ENCODE measurements at places on chromosomes 1 and 21. TPM values are rescaled to one million over a fixed set of nuclear protein-coding genes. Genes with fewer than 3 reads are reported as not detected.

The SHISAL2A gene
- polyA plus RNA-seq, result not detected

The TMEM200B gene
- polyA plus RNA-seq, result 16.3 TPM

The CCDC30 gene
- 0.38 TPM for polyA plus RNA-seq

The AGMAT gene
- polyA plus RNA-seq, result 1.2 TPM

The RBP7 gene
- polyA plus RNA-seq, result 0.50 TPM

The DENND2D gene
- 3.9 TPM for polyA plus RNA-seq

The FNBP1L gene
- polyA plus RNA-seq, result 5.5 TPM

The BACE2 gene
- 38.5 TPM for polyA plus RNA-seq

The TACSTD2 gene
- polyA plus RNA-seq, result 0.18 TPM

The TSPEAR gene
- not detected for polyA plus RNA-seq

The PRAMEF14 gene
- not detected for polyA plus RNA-seq

The LCE1F gene
- polyA plus RNA-seq, result not detected

The PCP4L1 gene
- not detected for polyA plus RNA-seq

The RIMKLA gene
- polyA plus RNA-seq, result 0.01 TPM

The CCDC17 gene
- polyA plus RNA-seq, result 0.29 TPM

The LCE2C gene
- not detected for polyA plus RNA-seq

The TNFSF18 gene
- polyA plus RNA-seq, result 8.8 TPM

The OXCT2 gene
- polyA plus RNA-seq, result 0.53 TPM

GRCh38 chr1:247465796-247466195 is 7.9 kb upstream of the OR2B11 start:
- no peak for DNase-seq

- DNase-seq, result no peak
These were observed 883 bp downstream of the CHODL start for GRCh38 chr21:18245464-18245967.

GRCh38 chr1:25527226-25527846 is 16.1 kb upstream of the LDLRAP1 start:
- no peak for DNase-seq

- DNase-seq, result no peak
These were observed 8.8 kb upstream of the KLHL12 start for GRCh38 chr1:202935844-202936243.

DNA sequence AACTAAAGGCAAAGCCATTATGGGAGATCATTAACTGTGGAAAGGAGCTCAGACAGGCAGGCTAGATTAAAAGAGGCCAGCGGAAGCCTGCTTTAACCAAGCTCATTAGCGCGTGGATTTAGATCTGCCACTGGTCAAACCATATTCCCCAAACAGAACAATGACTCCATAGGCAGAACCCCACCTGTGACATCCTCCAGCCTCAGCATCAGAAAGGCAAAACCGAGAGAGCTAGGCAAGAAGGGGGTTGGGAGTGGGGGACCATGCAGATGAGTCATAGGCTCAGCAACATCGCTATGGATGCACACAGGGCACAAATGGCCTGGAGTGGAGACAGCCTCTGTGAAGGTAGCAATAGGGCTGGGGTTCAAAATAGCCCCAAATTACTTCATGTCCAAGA is 20.6 kb downstream of the MKNK1 start:
- no peak for DNase-seq

- no peak for DNase-seq
These were observed 23.7 kb downstream of the PSMG1 start for GRCh38 chr21:39159342-39160063.

DNA sequence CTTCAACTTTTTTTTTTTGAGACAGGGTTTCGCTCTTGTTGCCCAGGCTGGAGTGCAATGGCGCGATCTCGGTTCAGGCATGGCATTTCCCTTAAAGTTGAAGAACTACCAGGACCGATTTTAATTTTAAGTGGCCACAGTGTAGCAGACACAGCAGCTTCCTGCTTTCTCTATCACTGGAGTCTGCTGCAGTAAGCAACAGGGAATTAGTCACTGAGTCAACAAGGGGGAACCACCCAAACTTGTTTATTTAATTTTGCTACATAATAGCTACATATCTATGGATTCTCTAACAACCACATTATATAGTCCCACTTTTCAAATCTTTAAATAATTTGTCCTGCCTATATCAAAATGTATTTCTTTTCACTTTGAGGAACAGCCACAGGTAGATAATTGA is 12.5 kb upstream of the TNNI3K start:
- no peak for DNase-seq

- DNase-seq, result peak; percentile 15
These were observed 24.1 kb downstream of the MEGF6 start for GRCh38 chr1:3586986-3587759.

- DNase-seq, result no peak
These were observed 253.7 kb upstream of the FOXD3 start for GRCh38 chr1:63068626-63069025.

- no peak for DNase-seq
These were observed 45.0 kb upstream of the KIRREL1 start for GRCh38 chr1:157948312-157949073.

DNA sequence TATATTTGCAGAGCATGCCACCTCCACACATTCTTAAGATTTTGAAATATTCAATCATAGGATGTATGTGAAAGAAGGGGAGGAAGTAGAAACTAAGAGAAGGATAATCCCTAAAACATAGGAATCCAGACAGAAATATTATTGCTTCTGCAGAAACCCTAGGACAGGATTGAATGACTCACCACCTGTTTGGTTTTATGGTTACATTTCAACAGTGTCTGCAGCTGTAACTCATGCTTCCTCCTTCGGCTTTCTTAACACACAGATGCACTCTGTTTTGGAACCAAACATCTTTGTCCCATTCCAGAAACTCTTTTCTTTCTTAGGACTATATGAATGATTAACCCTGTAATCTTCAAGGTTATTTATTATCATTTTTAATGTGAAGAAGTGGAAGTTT is 20.7 kb downstream of the RGS7 start:
- no peak for DNase-seq

GRCh38 chr1:110159168-110159567 is 8.9 kb downstream of the SLC6A17 start:
- DNase-seq, result no peak

DNA sequence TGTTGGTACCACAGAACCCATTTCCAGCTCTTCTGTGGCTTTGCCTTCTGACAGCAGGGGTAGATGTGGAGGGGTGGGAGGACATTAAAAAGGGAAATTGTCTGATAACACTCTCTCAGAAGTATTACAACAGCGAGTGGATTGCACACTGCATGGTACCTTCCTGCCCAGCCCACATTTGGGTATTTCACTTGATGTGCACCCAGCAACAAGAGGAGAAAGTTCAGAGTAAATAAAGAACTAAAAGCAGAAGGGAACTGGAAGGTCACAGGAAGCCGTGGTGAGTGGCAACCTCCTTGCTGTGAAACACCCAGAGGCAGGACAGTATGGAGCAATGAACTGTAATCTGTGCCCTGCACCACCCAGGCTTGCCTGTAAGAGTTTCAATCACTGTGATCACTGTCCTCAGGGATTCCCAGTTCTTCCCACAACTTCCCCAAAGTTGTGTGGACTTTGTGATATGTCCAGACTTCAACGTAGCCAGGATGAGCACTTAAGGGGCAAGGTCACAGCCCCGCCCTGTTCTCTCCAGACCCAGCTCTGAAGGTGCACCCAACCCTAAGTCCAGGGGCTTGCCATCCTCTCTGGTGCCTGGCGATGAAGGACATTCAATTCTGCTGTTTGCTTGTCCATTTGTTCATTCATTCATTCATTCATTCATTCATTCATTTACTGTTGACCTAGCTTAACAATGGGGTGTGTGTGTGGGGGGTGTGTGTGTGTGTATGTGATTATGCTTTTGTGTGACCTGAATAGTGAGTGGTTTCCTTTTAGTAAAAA is 18.7 kb upstream of the F5 start:
- DNase-seq, result no peak

- no peak for DNase-seq
These were observed 28.6 kb upstream of the MAP10 start for GRCh38 chr1:232776526-232777106.

- no peak for DNase-seq
These were observed 5.2 kb downstream of the ADAMTS5 start for GRCh38 chr21:26961698-26962097.

GRCh38 chr1:60903591-60903990 is 178.8 kb upstream of the NFIA start:
- no peak for DNase-seq

- no peak for DNase-seq
These were observed 4.9 kb upstream of the S100A8 start for GRCh38 chr1:153395776-153396175.

GRCh38 chr1:53449693-53450092 is 9.5 kb upstream of the DMRTB1 start:
- no peak for DNase-seq

DNA sequence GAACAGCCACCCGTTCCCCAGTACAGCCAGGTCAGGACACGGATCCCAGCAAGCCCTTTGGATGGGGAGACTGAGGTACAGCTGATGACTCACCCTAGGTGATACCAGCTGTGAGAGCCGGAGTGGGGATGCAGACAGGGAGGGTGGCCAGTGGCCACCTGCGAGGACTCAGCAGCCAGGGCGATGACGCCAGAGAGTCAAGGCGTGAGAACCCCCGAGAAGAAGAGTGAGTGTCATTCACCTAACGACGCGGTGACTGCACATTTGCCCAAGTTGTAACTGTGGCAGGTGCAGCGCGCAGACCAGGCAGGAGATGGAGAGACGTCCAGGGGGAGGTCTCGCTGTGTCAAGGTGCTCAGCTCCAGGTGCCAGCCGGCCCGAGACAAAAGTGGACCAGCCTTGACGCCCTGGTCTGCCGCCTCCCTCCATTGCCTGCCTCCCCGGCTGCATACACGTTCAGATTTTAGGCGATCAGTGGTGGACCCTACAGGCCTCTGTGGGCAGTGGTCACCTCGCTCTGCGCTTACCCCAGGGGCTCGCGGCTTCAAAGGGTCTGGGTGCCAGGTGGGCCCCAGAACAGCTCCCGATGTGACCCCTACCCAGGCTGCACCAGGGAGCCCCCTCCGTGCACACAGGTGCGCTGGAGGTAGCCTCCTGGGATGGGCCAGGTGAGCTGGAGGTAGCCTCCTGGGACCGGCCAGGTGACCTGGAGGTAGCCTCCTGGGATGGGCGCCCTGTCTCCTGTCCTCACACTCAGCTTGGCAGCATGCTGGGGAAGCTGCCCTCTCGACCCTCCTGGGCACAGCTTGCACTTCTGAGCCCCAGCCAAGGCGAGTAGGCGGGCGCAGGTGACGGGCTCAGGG is 11.9 kb downstream of the LRRC3 start:
- DNase-seq, result no peak

- DNase-seq, result no peak
These were observed 53.0 kb downstream of the PBX1 start for GRCh38 chr1:164611754-164612642.

- no peak for DNase-seq
These were observed 556 bp upstream of the RYR2 start for GRCh38 chr1:237041461-237041794.

- no peak for DNase-seq
These were observed 132.2 kb downstream of the PSMG1 start for GRCh38 chr21:39050841-39051587.

DNA sequence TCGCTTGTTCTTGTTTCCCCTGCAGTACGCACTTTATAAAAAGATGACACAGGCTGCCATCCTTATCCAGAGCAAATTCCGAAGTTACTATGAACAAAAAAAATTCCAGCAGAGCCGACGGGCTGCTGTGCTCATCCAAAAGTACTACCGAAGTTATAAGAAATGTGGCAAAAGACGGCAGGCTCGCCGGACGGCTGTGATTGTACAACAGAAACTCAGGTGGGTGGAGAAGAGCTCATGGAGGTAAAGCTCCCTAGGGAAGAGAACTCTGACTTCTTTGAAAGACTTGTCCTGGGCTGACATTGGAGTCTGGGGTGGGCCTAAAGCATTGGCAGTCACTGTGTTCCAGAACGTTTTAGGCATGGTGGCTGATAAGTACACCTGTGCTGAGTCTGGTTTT is 19.9 kb upstream of the VAMP3 start:
- DNase-seq, result no peak

GRCh38 chr1:234694661-234695060 is 84.7 kb upstream of the IRF2BP2 start:
- no peak for DNase-seq

DNA sequence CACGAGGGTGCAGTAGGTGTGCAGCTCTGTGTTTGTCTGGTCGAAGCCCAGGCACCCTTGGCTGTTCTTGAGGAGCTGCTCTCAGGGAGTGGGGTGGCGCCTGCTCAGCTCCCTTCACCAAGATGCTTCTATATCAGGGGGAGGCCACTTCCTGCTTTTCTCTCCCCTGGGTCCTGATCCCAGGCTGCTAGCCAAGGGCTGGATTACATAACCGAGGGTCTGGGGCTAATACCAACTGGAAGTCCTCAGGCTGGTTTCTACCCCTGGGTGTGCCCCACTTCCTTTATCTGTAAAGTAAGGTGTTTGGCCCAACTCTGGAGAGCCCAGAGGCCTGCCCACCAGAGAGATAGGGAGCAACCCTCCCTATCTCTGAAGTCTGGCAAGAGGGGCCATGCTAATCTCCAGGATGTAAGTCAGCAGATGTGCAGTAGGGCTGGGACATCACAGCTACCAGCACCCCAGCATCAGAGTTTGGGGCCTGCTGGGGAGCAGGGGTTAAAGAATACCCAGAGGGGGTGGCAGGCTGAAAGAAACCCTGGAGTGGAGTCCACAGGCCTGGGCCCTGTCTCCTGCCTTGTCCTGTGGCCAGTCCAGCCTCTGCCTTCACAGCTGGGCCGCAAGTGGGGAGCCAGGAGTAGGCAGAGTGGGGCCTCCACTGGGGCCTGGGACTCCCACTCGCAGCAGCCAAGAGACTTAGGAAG is 2.1 kb downstream of the SELENBP1 start:
- no peak for DNase-seq

GRCh38 chr1:234721476-234722269 is 111.7 kb upstream of the IRF2BP2 start:
- peak; percentile 87 for DNase-seq

- DNase-seq, result no peak
These were observed 17.6 kb downstream of the SEMA6C start for GRCh38 chr1:151128800-151129199.

DNA sequence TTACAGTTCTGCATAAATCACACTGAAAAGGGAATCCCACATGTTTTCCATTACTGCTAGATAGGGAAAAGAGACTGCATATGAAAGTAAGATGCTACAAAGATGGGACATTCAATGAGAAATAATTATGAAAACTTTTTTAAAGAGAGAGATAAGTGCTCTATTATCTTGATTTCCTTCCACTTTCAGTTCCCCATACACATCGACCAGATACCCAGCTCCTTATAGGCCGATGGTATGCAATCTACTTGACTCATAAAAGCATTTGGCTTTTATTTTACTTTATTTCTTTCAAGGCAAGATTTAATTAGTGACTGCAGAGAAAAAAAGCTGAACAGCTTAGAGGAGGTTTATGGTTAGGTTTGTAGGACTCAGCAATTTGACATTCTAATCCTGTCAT is 13.1 kb downstream of the BRINP2 start:
- DNase-seq, result no peak

DNA sequence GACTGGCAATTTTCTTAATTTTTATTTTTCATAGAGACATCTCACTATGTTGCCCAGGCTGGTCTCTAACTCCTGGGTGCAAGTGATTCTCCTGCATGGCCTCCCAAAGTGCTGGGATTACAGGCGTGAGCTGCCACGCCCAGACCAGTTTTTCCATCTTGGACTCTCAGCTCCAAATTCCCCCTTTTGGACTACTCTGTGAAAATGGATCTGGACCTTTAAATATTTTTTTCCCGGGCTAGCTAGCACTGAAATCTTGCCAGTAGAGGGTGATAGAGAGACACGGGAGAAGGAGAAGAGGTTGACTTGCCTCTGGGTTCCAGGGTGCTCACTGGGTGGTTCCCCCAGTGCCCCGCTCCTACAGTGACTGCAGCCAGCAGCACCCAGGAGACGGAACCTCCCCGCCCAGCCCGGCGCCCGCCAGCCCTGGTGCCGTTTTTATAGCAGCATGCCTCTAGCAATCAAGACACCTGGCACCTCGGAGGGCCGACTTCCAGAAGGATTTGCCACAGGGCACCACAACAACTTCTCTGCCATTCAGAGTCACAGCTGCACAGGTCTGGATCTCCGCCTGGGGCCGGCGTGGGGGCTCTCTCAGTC is 34.7 kb upstream of the SCCPDH start:
- no peak for DNase-seq

Measured in BJ (cell line).